Endothelial cell of umbilical vein (primary cell): ENCODE measurements at places on chromosomes 13 and 19. TPM values are rescaled to one million over a fixed set of nuclear protein-coding genes. Genes with fewer than 3 reads are reported as not detected.

The URAD gene
- total RNA-seq = not detected in 2 replicates

The ZSCAN4 gene
- total RNA-seq = not detected in 2 replicates

GRCh38 chr13:82802528-82802927, 1079.7 kb downstream of the SLITRK1 start:
- no peak for DNase-seq

- no peak for DNase-seq
These were observed 52.0 kb upstream of the GAS6 start for GRCh38 chr13:113915786-113916329.

GRCh38 chr19:55579766-55580621, 654 bp downstream of the ZNF579 start:
- DNase-seq = peak; percentile 5

DNA sequence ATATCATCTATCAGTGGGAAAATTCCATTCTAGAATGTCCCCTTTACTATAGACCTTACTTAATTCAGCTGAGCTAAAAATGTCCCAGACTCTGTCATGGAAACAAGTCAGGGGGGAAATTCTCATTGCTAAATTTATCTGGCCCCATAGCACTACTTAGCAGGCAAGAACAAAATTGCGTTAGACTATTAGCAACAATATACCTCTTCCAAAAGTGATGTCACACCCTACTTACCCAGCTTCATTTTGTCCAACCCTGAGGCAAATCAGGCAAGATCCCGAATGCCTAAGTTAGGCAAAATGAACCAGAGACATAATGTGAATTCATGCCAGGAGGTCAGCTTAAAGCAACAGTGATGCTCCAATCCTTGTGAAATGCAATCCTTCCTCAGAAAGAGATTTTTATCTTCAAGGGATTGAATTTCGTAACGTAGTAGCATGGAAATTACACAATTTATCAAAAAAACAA, 93.7 kb downstream of the FRY start:
- DNase-seq = no peak

- DNase-seq = peak; percentile 12
These were observed 704.2 kb upstream of the KLHL1 start for GRCh38 chr13:70812481-70812880.

GRCh38 chr19:48991011-48991609, 2.0 kb downstream of the GYS1 start:
- DNase-seq = no peak

GRCh38 chr19:4647676-4648644, 8.6 kb downstream of the TNFAIP8L1 start:
- DNase-seq = peak; percentile 90

- DNase-seq = no peak
These were observed 77.8 kb downstream of the TEX29 start for GRCh38 chr13:111398196-111398595.

DNA sequence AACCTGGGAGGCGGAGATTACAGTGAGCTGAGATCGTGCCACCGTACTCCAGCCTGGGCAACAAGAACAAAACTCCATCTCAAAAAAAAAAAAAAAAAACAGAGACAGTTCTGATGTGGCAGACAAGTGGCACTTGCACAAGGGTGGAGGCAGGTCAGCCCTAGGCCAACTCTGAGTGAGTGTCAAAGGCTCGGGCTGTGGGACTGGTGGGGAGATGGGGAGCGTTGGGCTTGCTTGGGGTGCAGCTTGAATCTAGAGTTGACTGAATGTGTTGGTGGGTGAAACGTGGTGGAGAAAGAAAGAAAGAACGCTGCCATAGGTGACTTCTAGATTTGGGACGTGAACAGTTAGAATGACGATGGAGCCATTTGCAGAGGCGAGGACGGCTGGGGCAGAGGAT, 121.3 kb upstream of the SPACA7 start:
- DNase-seq = no peak
